NCI-H1694 (cell line): ENCODE measurements at places on chromosomes 2 and 18.

GRCh38 chr2:134269972-134270735 is 16.3 kb downstream of the MGAT5 start:
- no peak for DNase-seq

DNA sequence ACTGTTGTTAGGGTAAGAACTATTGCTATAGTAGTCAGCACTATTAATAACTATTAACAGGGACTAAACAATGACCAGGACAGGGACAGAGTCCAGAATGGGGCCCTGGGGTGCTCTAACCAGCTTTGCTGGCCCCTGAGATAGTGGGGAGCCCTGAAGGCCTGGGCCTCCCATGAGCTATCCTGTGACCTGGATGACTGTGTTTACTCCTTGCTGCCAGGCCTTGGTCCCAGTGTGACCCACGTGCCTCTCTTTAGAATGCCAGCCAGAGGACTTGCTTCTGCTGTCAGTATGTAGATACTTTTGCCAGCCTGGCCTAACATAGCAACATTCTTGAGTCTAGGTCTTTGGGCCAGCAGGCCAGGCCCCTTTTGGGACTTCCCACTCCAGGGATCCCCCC is 11.4 kb downstream of the CDK5R2 start:
- no peak for DNase-seq

DNA sequence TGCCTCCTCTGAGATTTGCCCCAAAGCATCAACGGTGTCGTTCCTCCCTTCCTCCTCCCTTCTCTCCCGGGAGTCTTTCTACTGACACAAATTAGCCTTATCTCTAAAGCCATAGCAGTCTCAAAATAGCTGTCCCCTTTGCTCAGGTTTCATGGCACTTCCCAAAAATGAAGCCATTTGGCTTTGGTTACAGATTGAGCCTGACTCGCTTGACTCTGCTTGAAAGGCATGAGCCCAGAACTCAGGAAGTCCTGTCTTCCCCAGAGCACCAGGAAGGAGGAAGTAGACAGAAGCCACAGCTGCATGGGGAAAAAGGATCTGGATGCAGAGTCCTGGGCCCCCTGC is 234.4 kb upstream of the RGPD4 start:
- DNase-seq: no peak

GRCh38 chr2:188964976-188965546 is 9.1 kb upstream of the COL3A1 start:
- no peak for DNase-seq

DNA sequence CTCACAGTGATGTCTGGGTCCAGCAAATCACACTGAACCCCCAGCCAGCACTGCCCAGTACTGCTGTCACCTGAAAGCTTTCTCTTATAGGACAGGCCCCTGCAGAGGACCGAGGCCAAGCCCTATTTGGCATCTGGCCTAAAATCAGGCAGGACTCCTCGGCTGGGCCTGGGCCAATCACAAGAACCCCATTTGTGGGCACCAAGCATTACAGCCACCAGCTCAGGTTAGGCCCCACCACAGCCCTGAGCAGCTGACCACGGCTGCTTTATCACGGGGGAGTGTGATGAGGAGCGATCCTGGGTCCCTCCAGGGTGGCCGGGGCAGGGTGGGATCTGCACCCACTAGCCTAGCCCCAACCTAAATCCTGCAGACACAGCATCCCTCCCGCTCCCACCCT is 8.2 kb downstream of the BIN1 start:
- DNase-seq: no peak

DNA sequence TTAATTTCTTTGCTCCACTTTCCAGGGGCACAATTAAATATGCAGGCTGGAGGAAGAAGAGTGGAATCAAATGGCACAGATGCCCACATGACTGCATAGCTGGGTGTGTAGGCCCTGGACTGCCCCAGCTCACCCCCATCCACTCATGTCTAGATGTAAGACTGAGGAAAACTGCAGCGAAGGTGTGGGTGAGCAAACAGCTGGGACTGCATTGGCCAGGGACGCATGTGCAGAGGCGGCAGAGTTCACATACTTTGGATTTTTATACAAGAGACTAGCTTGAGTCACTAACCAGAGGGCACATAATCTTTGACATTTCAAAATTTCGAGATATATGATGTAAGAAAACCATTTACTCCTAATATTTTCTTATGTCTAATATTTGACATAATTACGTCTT is 60.1 kb downstream of the SPIRE1 start:
- no peak for DNase-seq

- DNase-seq: no peak
Observed at GRCh38 chr2:14861181-14861580, 228.7 kb downstream of the LRATD1 start.

- peak; percentile 76 for DNase-seq
Observed at GRCh38 chr2:203327901-203328759, at the start of gene ABI2. TSS of gene ABI2 (plus strand) at chr2:203328394. CDS start at chr2:203328515, 121 bp downstream.

- DNase-seq: no peak
Observed at GRCh38 chr2:6139916-6140315, 447.7 kb downstream of the SOX11 start.

DNA sequence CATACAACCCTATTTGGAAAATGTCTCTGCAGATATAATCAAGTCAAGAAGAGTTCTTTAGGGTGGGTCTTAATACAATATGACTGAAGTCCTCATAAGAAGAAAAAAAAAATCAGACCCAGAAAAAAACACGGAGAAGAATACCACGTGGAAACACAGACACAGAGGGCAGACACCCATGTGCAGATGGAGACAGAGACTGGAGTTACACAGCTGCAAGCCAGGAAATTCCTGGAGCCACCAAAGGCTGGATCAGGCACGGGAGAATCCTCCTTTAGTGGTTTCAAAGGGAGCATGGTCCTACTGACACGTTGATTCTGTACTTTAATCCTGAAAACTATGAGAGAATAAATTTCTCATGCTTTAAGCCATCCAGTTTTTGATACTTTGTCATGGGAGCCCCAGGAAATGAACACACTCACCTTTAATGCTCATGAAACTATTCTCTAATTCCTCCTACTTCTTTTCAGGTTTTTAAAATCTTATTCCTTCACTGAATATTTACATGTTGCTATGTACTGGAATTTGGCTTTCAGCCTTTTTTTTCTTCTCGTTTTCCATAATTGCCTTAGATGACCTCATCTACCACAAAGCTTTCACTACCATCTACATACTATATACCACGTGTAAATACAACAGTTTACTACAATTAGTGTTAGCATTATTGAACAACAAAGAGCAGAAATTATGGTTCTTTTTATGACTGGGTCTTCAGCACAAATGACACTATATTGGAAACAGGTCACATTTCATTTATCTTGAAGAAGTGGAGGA is 529.1 kb downstream of the IRS1 start:
- no peak for DNase-seq

- no peak for DNase-seq
Observed at GRCh38 chr2:152425765-152426727, 91.1 kb downstream of the FMNL2 start.

GRCh38 chr2:44120428-44120827 is 48.2 kb upstream of the PPM1B start:
- no peak for DNase-seq

DNA sequence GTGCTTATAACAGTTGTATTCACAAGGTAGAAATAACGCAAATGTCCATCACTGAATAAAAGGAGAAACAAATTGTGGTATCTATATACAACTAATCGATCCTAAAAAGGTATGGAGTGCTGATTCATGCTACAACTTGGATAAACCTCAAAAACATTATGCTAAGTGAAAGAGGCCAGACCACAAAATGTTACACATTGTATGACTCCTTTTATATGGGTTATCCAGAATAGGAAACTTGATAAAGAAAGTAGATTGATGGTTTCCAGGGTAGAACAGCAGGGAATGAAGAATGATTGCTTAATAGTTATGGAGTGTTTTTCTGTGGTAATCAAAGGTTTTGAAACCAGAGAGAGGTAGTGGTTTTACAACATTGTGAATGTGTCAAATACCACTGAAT is 432.2 kb upstream of the TRIB2 start:
- DNase-seq: no peak

DNA sequence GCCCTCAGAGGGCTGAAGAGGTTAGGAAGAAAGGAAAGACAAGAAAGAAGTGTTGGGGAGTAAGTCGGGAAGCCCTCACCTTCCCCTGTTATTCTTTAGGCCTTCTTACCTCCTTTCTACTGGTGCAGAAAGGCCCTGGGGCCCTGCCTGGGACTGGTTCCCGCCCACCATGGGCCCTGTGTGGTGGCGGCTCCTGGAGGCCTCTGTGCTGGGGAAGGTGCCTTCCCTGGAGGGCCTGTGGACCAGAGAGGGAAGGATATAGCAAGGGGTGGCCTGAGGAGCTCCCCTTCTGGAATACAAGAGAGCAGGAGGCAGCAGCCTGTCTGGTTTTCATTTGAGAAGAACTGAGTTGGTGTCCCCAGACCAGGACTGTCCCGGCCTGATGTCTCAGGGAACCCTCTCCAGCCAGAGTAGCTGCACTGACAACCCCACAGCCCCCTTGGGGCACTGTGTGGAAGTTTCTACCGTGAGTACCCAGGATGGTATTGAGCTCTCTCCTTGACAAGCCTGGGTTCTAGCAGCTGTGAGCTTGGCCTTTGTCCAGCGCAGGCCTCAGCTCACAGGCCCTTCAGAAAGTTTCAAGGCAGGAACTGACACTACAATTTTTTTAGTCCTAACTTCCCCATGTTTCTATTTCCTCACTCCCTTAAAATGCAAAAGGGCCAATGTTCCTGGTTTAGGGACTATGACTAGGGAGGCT is 47.1 kb downstream of the EFR3B start:
- DNase-seq: no peak

GRCh38 chr2:236656166-236656565 is 86.5 kb downstream of the ACKR3 start:
- DNase-seq: no peak

DNA sequence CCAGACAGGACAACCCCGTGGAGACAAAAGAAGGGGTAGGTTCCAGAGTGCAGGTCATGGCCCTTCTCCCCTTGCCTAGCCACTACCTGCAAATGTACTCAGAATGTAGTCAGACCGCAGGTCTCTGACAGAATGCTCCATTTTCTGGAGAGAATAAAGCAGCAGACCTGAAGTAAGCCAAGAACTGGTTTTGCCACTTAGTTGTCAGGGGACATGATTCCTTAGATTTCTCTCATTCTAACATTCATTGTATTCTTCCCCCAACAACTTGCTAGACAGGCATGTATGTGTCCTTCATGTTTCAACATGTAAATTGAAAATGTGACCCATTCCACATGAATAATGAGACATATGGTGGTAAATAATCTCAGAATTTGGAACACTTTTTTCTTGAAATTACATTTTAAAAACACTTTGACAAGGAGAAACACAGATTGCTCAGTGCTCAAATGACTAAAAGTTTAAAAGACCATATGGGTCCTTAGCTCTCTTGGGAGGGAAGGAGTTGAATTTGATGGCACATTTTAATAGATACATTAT is 142.4 kb downstream of the CCBE1 start:
- DNase-seq: no peak

GRCh38 chr18:10482363-10482984 is 28.0 kb downstream of the APCDD1 start:
- DNase-seq: no peak

DNA sequence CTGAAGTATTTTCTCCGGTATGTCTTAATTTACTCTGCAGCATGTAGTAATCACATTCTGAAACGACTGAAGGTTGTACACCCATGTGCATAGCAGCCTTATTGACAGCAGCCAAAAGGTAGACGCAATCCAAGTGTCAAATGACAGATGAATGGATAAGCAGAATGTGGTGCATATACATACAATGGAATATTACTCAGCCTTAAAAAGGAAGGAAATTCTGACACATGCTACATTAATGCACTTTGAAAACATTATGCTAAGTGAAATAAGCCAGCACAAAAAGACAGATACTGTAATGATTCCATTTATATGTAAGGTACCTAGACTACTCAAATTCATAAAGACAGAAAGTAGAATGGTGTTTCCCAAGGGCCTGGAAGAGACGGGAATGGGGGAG is 88.0 kb upstream of the EFEMP1 start:
- no peak for DNase-seq

GRCh38 chr2:27211241-27211942 is 449 bp upstream of the ATRAID start:
- DNase-seq: no peak

- DNase-seq: peak; percentile 13
Observed at GRCh38 chr2:186590759-186591505, 1.1 kb downstream of the ITGAV start.

DNA sequence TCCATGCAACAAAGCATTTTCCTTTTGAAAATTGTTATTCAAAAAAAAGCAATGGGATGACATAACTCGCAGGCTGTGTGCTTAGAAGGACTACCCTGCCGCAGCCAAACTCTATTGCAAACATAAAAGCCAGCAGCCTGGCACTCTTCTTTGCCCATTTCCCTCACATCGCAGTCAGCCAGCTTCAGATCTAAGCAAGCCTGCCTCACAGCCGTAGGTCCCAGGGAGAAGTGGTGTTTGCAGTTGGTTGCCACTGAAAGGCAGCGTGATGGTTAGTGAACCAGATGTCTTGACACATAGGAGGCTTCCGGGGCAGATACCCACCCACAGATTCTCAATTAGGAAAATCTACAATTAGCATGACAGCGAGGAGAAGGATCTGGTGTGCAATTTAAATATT is 655.2 kb downstream of the RNF144A start:
- no peak for DNase-seq

DNA sequence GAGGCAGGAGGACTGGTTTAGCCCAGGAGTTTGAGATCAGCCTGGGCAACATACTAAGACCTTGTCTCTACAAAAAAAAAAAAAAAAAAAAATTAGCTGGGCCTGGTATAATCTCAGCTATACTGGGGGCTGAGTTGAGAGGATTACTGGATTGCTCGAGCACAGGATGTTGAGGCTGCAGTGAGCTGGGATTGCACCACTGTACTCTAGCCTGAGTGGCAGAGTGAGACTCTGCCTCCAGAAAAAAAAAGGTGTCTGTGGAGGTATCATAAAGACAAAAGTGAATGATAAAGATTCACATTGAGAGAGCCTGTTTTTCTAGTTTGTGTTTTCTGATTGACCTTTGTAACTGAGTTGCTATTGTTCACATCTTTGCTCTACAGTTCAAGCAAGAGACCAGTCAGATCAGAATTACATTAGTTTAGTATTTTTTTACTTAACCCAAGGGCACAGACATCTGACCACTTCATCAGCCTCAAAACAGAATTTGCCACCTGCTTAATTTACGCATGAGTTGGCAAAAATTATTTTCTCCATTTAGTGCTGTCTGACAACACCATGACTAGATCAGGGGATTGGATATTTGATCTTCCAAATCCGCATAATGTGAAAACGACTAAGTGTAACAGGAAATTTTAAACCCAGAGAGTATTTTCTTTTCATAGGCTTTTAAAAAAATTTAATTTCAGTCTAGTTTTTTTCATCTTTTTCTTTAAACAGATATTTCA is 271.0 kb downstream of the TGIF1 start:
- DNase-seq: peak; percentile 37

- no peak for DNase-seq
Observed at GRCh38 chr2:172723286-172723685, 12.4 kb upstream of the RAPGEF4 start.

- DNase-seq: no peak
Observed at GRCh38 chr2:86234563-86235131, 35.4 kb downstream of the MRPL35 start.
